Smooth muscle cell of the umbilical artery (primary cell): ENCODE measurements at places on chromosomes 2 and 18. TPM values are rescaled to one million over a fixed set of nuclear protein-coding genes. Genes with fewer than 3 reads are reported as not detected.

CFAP210 gene
- not detected in 2 replicates for total RNA-seq

KYNU gene
- total RNA-seq, result 0.18 and 1.8 TPM in 2 replicates

RIT2 gene
- total RNA-seq, result not detected in 2 replicates

ITM2C gene
- total RNA-seq, result 65.6 and 164 TPM in 2 replicates

SPOPL gene
- total RNA-seq, result 24.9 and 28.4 TPM in 2 replicates

DYNAP gene
- not detected in 2 replicates for total RNA-seq

RAB6C gene
- total RNA-seq, result not detected in 2 replicates
